ENCODE measurements at places on chromosomes 3 and 15.

DNA sequence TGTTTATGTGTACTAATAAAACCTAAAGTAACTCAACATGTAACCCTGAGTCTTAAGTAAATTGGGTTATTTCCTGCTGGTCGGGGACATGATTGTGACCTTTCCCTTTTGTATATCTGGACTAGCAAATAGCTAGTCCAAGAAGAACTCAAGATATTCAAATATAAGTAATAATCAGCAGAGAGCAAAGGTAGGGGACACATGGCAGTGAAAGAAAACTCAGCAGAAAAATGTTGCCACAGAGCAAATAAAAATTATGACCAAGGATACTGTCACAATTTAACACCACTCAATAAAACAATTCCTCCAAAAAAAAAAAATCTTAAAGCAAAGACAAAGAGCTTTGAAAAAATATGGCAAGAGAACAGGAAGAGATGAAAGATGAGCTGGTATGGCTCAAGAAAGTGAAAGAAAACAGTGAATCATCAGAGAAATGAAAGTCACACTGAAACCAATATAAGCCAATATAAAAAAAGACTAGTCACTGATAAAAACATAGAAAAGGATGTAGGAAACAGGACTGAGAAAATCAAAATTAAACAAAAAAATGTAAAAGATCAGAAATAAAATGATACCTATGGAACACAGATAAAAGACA lies 43.4 kb downstream of the HLTF start:
- no peak for DNase-seq

DNA sequence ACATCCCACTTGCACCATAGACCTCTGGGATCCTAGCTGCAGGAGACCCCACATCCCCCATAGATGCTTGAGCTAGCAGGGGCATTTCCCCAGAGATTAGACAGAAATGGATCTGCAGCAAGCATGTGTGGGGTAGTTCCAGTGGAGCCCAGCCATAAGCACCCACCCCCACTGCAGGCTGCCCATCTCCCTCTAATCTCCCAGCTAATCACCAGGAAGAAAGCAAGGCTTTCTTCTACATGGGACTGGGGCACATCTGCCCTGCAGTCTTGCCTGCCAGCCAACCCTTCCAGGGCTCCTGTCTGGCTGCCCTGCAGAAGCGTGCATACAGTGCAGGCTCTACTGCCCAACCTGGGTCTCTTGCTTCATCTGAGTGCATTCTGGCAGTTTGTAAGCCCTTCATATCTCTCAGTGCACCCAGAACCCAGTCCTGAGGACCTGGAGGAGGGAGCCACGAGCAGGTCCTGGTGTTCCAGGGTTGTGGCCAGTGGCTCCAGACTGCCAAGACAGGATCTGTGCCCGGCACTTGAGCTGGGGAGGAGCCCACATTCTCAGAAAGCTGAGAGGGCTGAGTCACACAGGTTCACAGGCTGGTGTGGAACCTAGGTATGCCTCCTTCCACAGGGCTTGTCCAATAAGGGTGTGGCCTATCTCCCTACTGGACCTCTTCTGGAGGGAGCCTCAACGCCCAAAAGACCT lies 49.9 kb upstream of the IGSF11 start:
- no peak for DNase-seq

GRCh38 chr3:71560665-71561064 lies 22.9 kb downstream of the FOXP1 start:
- DNase-seq = no peak

- no peak for DNase-seq
These were observed 19.5 kb upstream of the IFT57 start for GRCh38 chr3:108241721-108242120.

- DNase-seq = no peak
These were observed 178.8 kb downstream of the POTEB3 start for GRCh38 chr15:21261396-21261964.
